ENCODE measurements at places on chromosomes 13 and 19.

DNA sequence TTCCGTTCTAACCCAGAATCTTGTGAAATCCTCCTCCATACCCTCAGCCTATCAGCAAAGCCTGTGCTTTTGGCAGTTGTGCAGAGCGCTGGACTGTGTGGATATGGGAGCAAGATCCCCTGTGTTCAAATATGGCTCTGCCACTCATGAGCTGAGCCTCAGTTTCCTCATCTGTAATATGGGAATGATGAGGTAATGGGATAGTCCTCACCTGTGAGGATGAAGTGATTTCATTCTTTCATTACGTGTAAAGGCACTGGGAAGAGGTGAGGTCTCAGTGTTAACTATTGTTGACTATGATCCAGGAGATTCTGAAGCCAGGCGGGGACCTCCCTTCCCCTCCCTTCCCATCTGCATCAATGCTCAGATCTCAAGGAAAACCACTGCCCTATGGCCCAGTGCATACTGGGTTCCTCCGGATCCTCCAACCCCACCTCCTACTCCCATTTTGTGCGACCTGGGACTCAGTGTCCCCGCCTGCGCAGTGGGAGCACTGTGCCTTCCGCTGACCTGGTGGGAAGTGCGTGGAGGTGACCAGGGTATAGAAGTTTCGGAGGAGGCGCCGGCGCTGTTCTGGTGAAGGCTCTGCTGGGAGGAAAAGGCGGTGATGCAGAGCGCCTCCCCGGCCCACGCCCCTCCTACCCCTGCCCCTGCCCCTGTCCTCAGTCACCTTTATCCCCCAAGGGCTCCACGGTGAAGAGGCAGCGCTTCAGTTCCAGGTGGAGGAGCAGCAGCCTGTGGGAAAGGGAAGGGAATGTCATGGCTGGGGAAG, 5.0 kb downstream of the FUZ start:
- peak; percentile 61 for DNase-seq

- no peak for DNase-seq
These were observed 92.7 kb downstream of the FGF14 start for GRCh38 chr13:102309110-102309509.

DNA sequence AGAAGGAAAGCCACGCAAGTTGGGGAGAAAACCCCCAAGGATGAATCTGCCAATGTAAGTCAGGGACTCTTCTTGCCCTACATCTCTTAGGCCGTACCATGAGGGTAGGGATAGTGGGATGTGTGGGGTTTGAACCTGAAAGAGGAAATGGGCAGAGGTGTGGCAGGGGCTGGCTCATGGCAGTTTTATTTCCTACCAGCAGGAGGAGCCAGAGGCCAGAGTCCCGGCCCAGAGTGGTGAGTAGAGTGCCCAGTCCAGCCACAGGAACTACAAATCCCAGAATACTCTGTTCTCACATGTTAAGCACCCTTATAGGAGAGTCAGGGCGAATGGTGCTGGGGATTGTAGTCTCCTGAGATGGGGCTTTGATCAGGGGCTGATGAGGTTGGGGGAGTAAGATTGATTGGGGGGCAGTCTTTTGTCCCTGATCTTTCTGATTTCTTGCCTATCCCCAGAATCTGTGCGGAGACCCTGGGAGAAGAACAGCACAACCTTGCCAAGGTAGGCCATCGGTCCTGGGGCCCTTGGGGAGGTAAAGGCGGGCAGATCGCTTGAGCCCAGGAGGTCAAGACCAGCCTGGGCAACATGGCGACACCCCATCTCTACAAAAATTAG, 16.5 kb downstream of the VASP start:
- peak; percentile 94 for DNase-seq

- DNase-seq, result peak; percentile 49
These were observed 197.5 kb downstream of the NBEA start for GRCh38 chr13:35139591-35139990.

GRCh38 chr13:51599444-51600176, 15.3 kb downstream of the WDFY2 start:
- no peak for DNase-seq

DNA sequence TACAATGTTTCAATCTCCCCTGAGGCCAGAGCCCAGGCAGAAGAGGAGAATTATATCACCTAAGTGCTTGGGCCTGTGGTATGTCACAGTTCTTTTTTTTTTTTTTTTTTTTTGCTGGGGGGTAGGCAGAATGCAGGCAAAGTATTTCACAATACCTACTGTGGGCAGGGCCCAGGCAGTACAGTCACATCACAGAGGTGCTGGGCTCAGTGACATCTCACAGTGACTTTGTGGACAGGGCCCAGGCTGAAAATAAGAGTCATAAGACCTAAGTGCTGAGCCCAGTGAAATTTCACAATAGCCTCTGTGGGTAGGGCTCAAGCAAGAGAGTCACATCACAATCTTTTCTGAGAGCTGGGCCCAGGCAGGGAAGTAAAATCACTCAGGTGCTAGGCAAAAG, 15.9 kb upstream of the ZNF208 start:
- DNase-seq, result peak; percentile 27

DNA sequence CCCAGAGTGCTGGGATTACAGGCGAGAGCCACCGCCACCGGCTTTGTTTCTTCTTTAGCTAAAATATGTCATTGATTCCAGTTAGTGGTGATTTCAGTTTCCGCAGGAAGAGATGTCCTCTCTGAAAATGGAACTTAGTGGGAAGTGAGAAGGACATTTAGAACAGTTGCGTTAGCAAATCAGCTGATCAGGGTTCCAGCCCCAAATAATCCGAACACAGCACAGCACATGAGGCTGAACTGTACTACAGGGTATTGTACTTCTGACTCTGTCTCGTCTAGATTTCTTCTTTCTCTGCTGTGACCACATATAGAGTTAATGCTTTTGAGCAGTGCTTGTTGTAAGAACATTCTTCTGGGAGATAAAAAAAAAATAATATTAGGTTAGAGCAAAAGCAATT, 314.4 kb downstream of the MYO16 start:
- no peak for DNase-seq

- DNase-seq, result no peak
These were observed 131.9 kb downstream of the ITGBL1 start for GRCh38 chr13:101584331-101584730.

- DNase-seq, result no peak
These were observed 12.6 kb downstream of the NCR1 start for GRCh38 chr19:54918499-54918898.

GRCh38 chr19:49231804-49232203, 74.2 kb downstream of the TRPM4 start:
- no peak for DNase-seq

GRCh38 chr19:45729800-45730290, 851 bp downstream of the FBXO46 start:
- DNase-seq, result no peak
